Kidney (tissue), 22 donors: ENCODE measurements at places on chromosomes 4 and X. TPM values are rescaled to one million over a fixed set of nuclear protein-coding genes. Genes with fewer than 3 reads are reported as not detected.
A peak's percentile ranks its signal among the peaks of the same experiment; 100 is the strongest.

GRCh38 chrX:96551322-96551872 is 133.2 kb upstream of the DIAPH2 start:
- DNase-seq = no peak

- DNase-seq = no peak
These were observed 73.0 kb upstream of the CLCN4 start for GRCh38 chrX:10083809-10084208.

DNA sequence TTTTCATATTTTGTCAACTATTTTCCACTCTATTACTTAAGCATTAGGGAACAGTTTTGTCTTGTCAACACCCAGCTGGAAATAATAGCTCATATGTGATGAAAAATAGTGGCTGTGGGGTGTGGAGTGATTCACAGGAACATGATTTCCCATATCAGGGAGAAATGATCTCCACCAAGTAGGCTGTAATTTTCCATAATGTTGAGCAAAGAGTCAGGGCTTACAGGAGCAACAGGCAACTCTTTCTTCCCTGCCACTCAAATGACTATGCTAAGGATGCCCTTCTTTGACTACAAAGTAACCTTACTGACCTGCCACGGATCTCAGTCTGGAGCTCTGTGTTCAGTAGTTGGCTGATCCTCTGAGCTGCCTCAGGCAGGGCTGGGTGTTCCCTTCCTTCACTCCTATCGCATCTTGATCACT is 90.0 kb upstream of the GATB start:
- DNase-seq = no peak

DNA sequence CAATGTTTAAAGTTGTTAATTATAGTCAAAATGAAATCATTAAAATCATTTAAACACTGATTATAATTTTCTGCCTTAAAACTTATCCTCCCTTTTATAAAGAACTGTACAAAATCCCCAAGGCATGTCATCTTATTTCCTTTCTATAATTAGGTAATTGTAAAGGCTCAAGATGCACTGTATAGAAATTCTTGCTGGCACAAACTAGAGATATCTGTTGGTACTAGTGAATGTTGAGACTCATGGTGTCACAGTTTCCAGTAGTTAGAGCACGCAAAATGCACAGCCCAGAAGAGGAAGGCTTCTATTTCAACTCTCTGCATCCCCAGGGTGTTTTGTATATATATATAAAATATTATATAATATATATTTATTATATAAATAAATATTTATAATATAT is 22.7 kb upstream of the PLA2G12A start:
- no peak for DNase-seq

DNA sequence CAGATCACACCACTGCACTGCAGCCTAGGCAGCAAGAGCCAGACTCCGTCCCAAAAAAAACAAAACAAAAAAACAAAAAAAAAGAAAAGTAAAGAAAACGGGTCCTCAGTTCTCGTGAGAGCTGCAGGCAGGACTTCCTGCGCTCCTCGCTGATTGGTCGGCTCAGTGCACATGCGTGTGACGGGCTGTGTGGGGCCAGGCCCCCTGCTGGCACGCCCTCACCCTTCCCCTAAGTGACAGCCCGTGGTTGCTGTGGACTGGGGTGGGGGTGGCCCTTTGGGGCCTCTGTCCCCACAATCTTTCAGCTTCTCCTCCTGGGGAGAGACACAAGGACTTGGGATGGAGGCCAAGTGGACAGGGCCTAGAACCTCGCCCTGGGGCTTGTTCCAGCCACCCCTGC is at the start of gene FAM9B:
Gene FAM9B (minus strand): TSS at position 139 of the 400 bp plus-strand sequence. CDS start 1,141 bp downstream, outside the sequence.
- DNase-seq = no peak

DNA sequence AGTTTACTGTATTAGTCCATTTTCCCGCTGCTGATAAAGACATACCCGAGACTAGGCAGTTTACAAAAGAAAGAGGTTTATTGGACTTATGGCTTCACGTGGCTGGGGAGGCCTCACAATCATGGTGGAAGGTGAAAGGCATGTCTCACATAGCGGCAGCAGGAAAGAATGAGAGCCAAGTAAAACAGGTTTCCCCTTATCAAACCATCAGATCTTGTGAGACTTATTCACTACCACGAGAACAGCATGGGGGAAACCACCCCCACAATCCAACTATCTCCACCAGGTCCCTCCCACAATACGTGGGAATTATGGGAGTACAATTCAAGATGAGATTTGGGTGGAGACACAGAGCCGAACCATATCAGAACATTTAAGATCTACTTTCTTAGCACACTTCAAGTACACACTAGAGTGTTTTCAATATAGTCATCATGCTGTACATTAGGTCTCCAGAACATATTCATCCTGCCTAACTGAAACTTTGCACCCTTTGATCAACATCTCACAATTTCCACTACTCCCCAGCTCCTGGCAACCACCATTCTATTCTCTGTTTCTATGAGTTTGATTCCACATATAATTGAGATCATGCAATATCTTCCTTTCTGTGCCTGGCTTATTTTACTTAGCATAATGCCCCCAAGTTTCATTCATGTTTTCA is 341.0 kb downstream of the ARHGAP24 start:
- no peak for DNase-seq

- DNase-seq = no peak
These were observed 16.6 kb upstream of the PITX2 start for GRCh38 chr4:110639207-110640090.

- DNase-seq = no peak
These were observed 1.4 kb upstream of the MSL3 start for GRCh38 chrX:11756354-11757318.

DNA sequence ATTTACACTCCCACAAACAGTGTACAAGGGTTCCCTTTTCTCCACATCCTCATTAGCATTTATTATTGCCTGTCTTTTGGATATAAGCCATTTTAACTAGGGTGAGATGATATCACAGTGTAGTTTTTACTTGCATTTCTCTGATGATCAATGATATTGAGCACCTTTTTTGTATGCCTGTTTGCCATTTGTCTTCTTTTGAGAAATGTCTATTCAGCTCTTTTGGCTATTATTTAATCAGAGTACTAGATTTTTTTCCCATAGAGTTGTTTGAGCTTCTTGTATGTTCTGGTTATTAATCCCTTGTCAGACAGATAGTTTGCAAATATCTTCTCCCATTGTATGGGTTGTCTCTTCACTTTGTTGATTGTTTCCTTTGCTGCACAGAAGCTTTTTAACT is 190.6 kb downstream of the MAGEB17 start:
- DNase-seq = no peak

GRCh38 chr4:55993994-55994663 is 45.4 kb downstream of the CEP135 start:
- no peak for DNase-seq

DNA sequence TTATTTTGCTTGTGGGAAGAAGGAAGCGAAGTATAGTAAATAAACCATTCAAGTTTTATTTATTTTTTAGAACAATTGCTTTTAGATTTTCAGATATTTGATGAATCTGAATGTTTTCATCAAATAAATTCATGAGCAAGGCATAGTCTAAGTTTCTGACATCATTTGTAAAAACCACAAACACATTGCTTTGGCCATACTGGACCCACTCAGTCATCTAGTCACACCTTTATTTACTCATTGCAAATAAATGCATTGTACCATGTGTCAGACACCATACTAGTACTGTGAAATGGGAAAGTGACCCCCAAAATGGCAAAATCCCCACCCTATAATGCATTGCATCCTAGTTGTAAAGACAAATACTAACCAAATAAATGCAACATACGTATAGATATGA is 449.1 kb upstream of the SMIM31 start:
- DNase-seq = no peak

DNA sequence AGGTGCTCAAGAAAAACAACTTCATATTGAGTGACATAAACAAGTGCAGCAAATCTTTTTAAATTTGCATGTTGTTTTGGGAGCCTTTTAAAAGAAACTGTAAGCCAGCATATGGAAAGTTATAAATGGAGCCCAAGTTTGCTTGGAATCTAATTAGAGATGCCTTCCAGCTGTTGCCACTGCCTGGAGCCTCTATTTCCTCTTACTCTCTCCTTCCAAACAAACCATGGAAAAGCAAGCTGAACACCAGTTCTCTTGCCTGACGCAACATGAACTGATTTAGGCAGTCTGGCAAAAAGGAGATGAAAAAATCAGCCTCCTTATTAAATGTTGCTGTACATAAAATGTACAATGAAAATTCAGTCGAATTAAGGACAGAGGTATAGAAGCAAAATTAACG is 21.5 kb downstream of the ARSJ start:
- no peak for DNase-seq

DNA sequence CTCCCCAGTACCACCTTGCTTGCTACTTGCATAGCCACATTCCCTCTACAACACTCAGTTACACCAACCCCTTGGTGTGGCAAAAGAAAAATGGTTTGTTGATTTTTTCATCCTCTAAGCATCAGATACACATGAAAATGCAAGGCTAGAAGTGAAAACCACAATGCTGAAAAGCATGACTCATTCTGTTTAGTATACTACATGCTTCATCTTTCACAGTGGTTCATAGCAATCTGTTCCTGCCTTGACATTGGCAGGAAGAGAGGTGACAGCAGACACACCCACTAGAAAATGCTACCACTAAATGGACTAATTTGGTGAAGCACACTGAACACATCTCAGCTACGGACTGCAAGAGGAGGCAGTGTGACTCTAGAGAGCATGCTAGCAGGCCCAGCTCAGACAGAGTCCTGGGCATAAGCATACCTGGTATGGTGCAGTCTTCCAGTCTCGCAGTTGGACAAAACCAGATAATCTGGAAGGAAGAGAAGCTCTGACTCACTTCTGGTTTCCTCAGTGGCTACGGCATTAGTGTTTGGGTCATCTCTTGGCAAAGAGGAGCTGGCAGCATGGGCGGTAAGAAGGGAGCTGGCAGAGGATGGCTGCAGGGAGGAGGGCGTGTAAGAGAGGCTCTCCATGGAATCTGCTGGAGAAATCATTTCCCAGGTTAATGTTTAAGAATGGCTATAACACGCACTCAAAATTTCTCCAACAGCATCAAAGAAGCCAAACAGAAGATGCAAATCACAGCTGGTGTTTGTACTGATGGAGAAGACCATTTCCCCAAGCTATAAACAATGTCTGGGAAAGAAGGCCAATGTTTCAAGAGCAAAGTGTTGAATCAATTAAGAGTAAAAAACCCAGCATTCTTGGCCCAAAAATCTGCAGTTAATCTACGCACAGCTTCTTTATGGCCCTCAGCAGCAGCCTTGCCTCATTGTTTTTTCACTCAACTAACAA is 37.8 kb downstream of the GAB3 start:
- DNase-seq = no peak

DNA sequence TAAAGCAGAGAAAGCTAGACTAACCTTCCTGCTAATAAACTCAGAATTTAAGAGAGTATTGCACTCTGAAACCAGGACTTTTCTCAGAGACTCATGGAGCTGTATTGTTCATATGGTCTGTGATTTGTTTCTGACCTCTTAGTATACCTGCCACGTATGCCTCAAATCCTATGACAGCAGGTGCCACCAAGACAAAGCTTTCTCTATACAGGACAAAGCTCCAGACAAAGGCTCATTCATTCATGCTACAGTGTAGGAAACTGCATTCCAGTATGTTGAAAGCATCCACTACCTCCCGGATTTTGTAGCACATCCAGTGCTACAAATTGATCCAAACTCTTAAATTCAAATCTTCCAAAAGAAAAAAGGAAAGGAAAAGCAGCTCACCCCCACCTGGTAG is 178.3 kb downstream of the CHIC2 start:
- no peak for DNase-seq

- DNase-seq = no peak
These were observed 246.3 kb downstream of the NDST4 start for GRCh38 chr4:114866901-114867670.

DNA sequence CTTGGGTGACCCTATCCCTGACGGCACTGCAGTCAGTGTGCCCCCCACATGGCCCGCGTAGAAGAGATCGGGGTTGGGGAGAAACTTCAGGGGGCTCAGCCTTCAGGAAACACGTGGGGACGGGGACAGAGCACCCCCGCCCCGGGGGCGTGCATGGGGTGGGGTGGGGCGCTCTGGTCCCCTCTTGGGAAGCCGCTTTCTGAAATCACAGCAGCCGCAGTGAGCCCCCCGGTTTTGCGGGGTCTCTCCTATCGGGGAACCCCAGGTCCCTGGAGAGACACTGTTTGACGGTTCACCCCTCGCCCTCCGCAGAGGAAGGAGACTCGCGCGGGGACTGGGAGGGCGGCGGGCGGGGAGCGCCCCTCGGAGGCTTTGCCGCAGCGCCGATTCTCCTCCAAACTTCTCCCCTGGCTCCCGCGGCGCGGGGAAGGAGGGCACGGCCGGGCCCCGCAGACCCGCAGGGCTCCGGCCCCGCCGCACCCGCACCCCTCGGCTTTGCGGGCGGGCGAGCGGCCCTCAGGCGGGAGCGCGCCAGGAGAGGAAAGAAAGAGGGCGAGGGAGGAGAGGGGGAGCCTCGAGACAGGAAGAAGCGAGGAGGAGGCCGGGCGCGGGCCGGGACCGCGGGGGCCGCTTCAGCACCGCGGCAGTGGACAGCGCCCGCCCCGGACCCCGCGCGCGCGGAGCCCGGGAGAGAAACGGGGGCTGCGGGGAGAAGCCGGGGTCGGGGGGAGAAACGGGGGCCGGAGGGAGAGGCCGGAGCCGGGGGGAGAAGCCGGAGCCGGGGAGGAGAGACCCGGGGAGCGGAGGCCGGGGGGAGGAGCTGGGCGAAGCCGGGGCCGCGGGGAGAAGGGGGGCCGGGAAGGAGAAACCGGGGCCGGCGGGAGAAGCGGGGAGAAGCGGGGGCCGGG is 612 bp downstream of the CPLX1 start:
- DNase-seq = peak; percentile 75

DNA sequence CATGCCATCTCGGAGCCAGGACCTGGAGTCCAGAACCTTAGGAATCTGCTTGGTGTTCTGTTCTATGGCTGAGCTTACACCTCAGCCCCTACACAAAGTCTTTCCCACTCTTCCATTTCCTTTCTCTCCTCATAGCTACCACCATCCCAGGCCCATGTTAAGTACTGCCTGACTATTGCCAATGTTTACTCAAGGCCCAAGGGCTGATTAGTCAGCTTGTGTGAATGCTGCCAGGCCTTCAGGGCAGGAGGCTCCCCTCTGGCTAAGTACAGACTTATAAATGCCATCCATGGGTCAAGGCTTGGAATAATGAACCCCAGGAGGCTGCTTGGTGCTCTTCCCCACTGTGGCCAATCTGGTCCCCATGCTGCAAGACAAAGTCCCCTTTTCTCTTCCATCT is 411.6 kb upstream of the MAGEB18 start:
- no peak for DNase-seq

- no peak for DNase-seq
These were observed 14.8 kb downstream of the USP38 start for GRCh38 chr4:143199503-143199902.

The SPANXB1 gene
- polyA plus RNA-seq = not detected

The RGN gene
- 89.1 TPM for polyA plus RNA-seq

The CCKAR gene
- polyA plus RNA-seq = 0.22 TPM

The CTSO gene
- polyA plus RNA-seq = 22.9 TPM

The TBX22 gene
- not detected for polyA plus RNA-seq

The AFF1 gene
- polyA plus RNA-seq = 13.4 TPM

The XAGE1A gene
- polyA plus RNA-seq = not detected

The PAGE2 gene
- polyA plus RNA-seq = not detected

The PRDM5 gene
- polyA plus RNA-seq = 2.6 TPM

The AREG gene
- not detected for polyA plus RNA-seq
